Activated naive CD8-positive, alpha-beta T cell treated with anti-CD3 and anti-CD28 coated beads for 36 hours (primary cell): ENCODE measurements at places on chromosomes 3 and 15.

DNA sequence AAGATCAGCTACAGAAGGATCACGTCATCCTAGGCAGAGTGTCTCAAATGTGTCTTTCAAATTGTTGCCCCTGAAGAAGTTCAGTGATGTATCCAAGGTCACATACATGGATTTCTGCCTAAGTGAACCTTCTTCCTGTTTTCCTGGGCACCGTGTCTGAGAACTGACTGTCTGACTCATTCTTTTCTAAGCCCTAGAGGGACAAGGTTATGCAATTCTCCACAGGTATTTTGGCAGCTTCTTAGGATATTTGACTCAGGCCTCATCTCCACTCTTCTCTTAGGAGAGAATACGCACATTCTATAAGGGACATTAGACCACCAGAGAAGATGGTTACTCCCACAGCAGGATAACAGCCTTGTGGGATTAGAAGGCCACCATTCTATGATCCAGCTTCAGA is 391.9 kb upstream of the THBS1 start:
- no peak overlapping the region for H3K27ac ChIP-seq
- H3K27me3 ChIP-seq: peaks cover 20% of the 10 kb centered on the region
- no peaks in the 10 kb centered on the region for H3K36me3 ChIP-seq
- DNase-seq: no peak
- no peaks in the 10 kb centered on the region for H3K4me1 ChIP-seq

DNA sequence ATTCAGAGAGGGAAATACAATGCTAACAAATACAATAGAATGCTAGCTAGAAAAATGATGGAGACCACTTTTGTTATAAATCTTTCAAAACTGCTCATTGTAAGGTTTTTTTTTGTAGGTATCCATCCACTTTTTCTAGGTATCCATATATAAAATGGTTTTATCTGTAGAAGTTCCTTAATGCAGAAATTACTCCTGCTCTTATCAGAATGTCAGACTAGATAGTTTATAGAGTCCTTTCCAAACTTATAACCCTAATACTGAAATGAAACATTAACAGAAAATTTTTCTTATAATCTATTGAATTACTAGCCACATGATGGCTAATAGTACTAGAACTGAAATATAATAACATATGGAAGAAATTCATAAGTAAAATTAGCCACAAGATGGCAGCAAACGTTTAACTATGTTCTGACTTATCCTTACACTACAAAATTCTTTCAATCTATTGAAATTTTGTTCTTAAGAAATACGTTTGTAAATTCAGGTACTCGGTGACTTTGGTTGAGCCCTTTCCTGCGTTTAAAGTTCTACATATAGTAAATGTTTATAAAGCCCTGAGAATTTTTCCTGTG is 58.5 kb downstream of the ECT2 start:
- H3K36me3 ChIP-seq: peaks cover 3% of the 10 kb centered on the region
- peaks cover 2% of the 10 kb centered on the region for H3K4me1 ChIP-seq
- no peaks in the 10 kb centered on the region for H3K27me3 ChIP-seq
- no peak overlapping the region for H3K27ac ChIP-seq
- no peak overlapping the region for H3K4me3 ChIP-seq
- no peak for DNase-seq

GRCh38 chr3:60294181-60294580 is 957.1 kb downstream of the FHIT start:
- H3K4me1 ChIP-seq: peaks cover 6% of the 10 kb centered on the region
- H3K36me3 ChIP-seq: no peaks in the 10 kb centered on the region
- no peak overlapping the region for H3K4me3 ChIP-seq
- no peak overlapping the region for H3K27ac ChIP-seq

GRCh38 chr3:184229394-184230080 is at the start of gene VWA5B2:
Gene VWA5B2, plus strand, starts transcription at chr3:184229585. Its CDS starts 944 bp downstream, at chr3:184230529.
- H3K4me1 ChIP-seq: peaks cover 6% of the 10 kb centered on the region
- H3K27me3 ChIP-seq: peaks cover 64% of the 10 kb centered on the region
- peak within 1 kb of the TSS; percentile 62 for H3K4me3 ChIP-seq
- no peaks in the 10 kb centered on the region for H3K36me3 ChIP-seq
- peak; percentile 87 for DNase-seq

DNA sequence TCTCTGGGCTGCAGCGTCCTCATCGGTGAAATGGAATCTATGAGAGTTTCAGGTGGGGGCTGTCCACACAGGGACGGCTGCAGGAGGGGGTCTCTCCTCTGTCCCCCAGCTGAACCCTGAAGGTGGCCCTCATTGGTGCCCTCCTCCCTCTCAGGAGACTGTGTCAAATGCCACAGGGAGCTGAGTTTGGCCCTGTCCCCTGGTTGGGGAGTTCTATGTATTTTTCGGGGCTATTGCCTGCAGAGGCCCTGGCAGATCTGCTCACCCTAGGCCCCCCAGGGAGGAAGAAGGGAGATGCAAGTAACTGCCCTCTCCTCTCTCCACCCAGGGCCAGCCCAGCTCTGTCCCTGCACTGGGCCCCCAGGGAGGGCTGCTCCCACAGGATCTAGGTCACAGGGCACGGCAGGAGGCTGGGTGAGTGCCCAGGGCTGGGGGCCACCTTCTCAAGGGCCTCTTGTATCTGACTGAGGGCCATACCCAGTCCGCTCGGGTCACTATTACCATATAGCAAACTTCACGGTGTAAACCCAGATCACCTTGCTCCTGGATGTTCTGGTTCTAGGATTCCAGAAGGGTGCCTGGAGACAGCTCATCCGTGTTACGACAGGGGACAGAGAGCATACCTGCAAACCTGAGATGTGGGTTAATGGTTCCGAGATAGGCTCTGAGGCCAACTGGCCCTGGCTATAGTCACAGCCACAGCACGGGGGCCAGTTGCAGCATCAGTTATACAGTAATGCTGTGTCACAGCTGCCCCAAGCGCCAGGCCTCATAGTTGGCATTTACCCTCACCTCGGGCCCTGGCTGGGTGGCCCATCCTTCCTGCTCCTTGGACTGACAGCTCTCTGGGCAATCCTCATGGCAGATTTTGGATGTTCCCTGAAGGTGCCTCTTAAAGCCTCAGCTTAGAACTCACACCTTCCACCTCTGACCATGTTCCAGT is 102.4 kb upstream of the PRR23E start:
- no peaks in the 10 kb centered on the region for H3K4me1 ChIP-seq
- no peak overlapping the region for H3K4me3 ChIP-seq
- peaks cover 3% of the 10 kb centered on the region for H3K27me3 ChIP-seq
- no peak for DNase-seq

- peaks cover 10% of the 10 kb centered on the region for H3K27me3 ChIP-seq
- no peaks in the 10 kb centered on the region for H3K4me1 ChIP-seq
- no peak overlapping the region for H3K27ac ChIP-seq
- no peaks in the 10 kb centered on the region for H3K36me3 ChIP-seq
Measured at GRCh38 chr3:170725285-170725731, 139.4 kb upstream of the SLC7A14 start.

DNA sequence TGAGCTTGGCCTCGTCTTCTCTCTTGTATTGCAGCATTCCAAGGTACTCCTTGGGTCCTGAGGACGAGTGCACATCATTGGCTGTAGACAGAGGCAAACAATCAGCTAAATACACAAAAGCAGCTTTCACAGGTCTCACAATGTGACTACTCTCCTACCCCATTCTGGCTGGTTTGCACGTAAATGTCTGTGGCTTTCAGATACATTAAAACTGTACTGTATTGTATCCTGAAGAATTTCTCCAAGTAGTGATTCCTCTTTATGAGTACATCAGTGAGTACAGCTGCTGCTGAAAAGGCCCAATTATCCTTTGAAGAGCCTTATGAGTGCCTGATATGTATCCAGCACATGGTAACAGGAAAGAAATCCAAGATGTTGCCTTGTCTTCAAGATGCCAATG is 22.0 kb upstream of the GNB5 start:
- H3K27ac ChIP-seq: no peak overlapping the region
- H3K36me3 ChIP-seq: no peaks in the 10 kb centered on the region
- no peaks in the 10 kb centered on the region for H3K27me3 ChIP-seq
- no peak for DNase-seq
- no peak overlapping the region for H3K4me3 ChIP-seq
- H3K4me1 ChIP-seq: no peaks in the 10 kb centered on the region

GRCh38 chr3:169822983-169823382 is 10.3 kb upstream of the LRRC34 start:
- no peak overlapping the region for H3K4me3 ChIP-seq
- peaks cover 3% of the 10 kb centered on the region for H3K27me3 ChIP-seq
- no peaks in the 10 kb centered on the region for H3K4me1 ChIP-seq
- H3K36me3 ChIP-seq: no peaks in the 10 kb centered on the region

DNA sequence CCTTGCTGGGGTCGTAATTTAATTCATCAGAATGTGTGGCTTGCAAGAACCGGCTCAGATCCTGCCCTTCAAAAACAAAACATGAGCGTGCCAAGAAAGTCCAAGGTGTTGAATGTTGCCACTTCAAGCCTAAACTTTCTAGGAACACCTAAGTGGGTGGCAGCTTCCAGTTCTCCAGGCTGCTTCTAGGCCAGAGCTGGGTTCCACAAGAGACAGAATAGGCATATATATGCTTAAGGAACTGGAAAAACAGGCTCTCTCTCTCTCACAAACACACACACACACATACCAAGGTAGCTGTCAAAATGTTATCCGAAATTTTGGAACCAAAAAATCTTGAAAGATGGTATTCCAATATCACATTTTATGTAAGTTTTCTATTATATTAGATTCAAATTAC is 890 bp upstream of the ADIPOQ start:
- no peak overlapping the region for H3K4me3 ChIP-seq
- no peaks in the 10 kb centered on the region for H3K4me1 ChIP-seq
- no peak for DNase-seq
- no peak overlapping the region for H3K27ac ChIP-seq

DNA sequence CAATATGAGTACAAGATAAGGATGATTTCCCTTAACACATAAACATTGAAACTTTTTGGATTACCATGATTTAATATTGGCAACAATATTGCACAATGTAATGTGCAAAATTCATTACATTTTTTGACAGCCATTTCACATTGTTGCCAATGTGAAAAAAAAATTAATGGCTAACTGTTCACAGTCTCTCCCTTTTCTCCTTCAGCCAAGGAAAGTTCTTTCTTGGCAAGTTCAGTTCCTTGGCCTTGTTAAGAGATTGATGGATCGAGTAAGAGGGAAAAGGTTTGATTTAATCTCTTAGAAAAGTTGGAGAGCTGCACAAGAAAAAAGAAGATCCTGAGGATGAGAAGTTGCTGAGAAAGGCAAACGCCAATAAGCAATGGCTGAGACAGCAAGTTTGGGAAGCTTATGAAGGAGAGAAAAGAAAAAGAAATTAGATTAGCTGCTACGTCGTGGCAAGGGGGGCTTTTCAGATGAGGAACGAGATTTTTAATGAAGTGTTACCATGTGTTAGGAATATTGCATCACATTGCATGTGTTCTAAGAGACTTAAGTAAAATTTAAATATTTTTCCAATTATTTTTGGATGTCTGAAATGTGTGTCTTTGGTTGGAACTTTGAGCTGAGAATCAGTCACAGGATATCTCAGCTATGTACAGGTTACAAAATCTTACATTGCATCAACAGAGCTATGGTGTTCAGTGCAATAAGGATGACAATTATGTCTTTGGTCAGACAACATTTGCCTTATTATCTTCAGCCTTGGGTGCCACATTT is 61.4 kb upstream of the ZNF280D start:
- no peak overlapping the region for H3K4me3 ChIP-seq
- no peak for DNase-seq
- no peak overlapping the region for H3K27ac ChIP-seq
- no peaks in the 10 kb centered on the region for H3K4me1 ChIP-seq
- peaks cover 2% of the 10 kb centered on the region for H3K36me3 ChIP-seq

DNA sequence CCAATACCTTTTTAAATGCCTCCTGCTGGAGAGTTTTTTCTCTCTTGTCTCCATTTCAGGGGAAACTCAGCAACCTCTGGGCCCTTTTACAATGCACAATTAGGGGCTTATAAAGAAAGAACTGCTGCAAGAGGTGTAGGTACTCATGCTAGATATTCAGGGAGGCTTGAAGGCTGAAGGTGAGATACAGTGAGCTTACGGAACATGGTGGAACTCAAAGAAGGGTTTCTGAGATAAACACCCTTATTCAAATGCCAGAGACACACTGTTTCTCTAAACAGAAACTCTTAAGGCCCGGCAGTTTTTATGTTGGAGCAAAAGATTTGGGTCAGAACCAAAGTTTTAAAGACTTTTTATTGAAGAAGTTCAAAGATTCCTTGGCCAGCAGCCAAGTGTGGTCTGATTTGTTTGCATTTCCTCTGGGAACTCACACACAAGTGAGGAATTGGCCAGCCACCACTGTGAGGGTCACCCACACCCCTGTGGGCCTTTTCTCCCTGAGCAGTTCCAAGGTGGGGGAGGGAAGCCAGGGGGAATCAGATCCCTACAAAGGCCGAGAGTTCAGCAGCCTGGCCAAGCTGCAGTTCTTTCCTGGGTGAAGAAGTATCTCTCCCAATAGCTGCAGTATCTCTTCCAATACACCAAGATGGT is 47.8 kb downstream of the TNFAIP8L3 start:
- H3K36me3 ChIP-seq: no peaks in the 10 kb centered on the region
- DNase-seq: no peak
- no peak overlapping the region for H3K4me3 ChIP-seq
- H3K27ac ChIP-seq: no peak overlapping the region
- no peaks in the 10 kb centered on the region for H3K4me1 ChIP-seq

DNA sequence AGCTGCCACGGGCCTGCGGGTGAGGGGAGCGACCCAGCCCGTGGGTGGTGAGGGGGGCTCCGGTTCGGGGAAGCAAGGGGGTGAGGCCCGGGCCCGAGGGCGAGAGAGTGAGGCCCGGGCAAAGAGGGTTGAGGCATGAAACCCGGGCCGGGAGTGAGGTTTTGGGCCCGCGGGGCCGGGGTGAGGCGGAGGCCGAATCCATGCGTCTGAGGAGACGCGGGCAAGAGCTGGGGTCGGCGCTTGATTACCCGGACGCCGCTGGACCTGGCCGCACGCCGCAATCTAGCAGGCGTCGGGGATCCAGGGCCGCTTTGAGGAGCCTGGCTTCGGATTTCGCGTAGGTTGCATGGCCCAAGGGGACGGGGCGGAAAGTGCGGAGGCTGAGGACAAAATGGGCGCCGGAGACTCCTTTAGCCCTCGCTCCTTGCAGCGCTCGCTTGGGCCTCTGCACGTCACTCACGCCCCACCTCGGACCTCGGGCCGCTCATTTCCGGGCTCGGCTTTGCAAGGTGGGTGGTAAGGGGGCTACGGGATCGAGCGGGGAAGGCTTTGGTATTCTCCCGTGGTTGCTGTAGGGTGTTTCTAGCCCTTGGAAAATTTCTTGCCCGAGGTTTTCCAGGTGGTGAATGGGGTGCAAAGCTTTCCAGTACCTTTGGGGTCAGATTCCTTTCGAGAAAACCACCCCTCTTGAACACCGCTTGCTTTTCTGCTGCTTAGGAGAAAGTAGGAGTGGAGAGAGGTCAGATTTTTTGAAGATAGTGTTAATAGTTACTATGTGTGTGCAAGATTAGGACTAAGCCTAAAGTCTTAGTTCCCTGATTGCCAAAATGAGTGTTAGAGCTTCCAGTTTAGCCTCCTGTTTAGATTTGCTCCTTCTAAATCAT is 827 bp downstream of the SLC25A36 start:
- peak overlapping the region; percentile 92 for H3K4me3 ChIP-seq
- peak overlapping the region; percentile 96 for H3K27ac ChIP-seq
- H3K36me3 ChIP-seq: peaks cover 23% of the 10 kb centered on the region
- peak; percentile 47 for DNase-seq

- no peak overlapping the region for H3K27ac ChIP-seq
- no peaks in the 10 kb centered on the region for H3K27me3 ChIP-seq
- no peak overlapping the region for H3K4me3 ChIP-seq
- H3K4me1 ChIP-seq: peaks cover 15% of the 10 kb centered on the region
- no peaks in the 10 kb centered on the region for H3K36me3 ChIP-seq
Measured at GRCh38 chr3:9246189-9246588, 3.3 kb downstream of the SRGAP3 start.
